Left lung (tissue), 14 donors: ENCODE measurements at places on chromosomes 4 and X. TPM values are rescaled to one million over a fixed set of nuclear protein-coding genes. Genes with fewer than 3 reads are reported as not detected.

The CORIN gene
- total RNA-seq = 6.3 TPM

The SSX3 gene
- not detected for total RNA-seq

GRCh38 chr4:72629540-72629939 is 60.5 kb upstream of the ADAMTS3 start:
- H3K4me1 ChIP-seq = no peaks in the 10 kb centered on the region
- no peaks in the 10 kb centered on the region for H3K27me3 ChIP-seq
- no peak overlapping the region for H3K4me3 ChIP-seq
- H3K36me3 ChIP-seq = no peaks in the 10 kb centered on the region
- no peak for DNase-seq

DNA sequence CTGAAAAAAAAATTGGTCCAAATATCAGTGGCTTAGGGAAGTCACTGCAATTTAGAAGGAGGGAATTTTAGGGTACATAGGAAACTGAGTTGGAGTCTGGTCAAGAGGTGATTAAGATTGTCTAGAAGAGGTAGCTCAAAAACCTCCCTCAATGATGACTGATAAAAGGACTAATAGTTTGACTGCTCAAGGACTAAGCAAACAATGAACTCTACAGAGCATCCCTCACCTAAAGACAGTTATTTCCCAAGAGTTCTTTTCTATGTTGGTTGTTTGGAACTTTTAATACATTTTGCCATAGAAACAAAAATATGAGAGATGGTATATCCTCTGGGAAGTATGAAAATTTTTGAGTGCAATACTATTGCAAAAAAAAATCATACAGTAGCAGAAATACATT is 35.7 kb downstream of the MAOB start:
- DNase-seq = no peak
- H3K36me3 ChIP-seq = no peaks in the 10 kb centered on the region
- peaks cover 10% of the 10 kb centered on the region for H3K27me3 ChIP-seq
- H3K4me1 ChIP-seq = no peaks in the 10 kb centered on the region

DNA sequence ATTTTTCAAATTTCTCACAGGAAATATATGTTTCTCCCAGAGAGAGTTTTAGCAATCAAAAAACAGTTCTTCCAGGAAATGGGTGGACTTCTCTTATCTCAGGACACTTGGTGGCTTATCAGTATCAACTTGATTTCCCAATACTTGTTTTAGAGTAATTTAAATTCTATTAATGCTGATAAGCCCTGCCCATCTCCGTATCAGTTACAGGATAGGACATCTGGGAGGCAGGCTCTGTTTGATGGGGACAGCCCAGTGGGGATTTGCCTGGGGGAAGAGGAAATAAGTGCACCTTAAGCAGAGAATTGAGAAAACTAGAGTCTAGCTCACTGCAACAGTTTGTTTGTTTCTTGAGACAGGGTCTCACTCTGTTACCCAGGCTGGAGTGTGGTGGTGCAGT is 43.2 kb upstream of the PDGFRA start:
- H3K27ac ChIP-seq = no peak overlapping the region
- DNase-seq = no peak
- H3K27me3 ChIP-seq = no peaks in the 10 kb centered on the region
